Fibroblast of villous mesenchyme (primary cell): ENCODE measurements at places on chromosomes 2 and 18. TPM values are rescaled to one million over a fixed set of nuclear protein-coding genes. Genes with fewer than 3 reads are reported as not detected.
A peak's percentile ranks its signal among the peaks of the same experiment; 100 is the strongest.

GRCh38 chr2:134683561-134684112 lies 35.2 kb downstream of the TMEM163 start:
- no peak for DNase-seq

- DNase-seq, result no peak
These were observed 881.3 kb downstream of the LRRTM4 start for GRCh38 chr2:76640905-76641304.

- DNase-seq, result peak; percentile 25
These were observed 1104.0 kb upstream of the PIK3C3 start for GRCh38 chr18:40851014-40851429.

- DNase-seq, result peak; percentile 19
These were observed 109.7 kb downstream of the MBD5 start for GRCh38 chr2:148130581-148130980.

The POTEF gene
- 4.8 TPM in 1 of 2 replicates, not detected in the other for total RNA-seq

- DNase-seq, result no peak
These were observed 12.4 kb upstream of the GPD2 start for GRCh38 chr2:156423674-156424282.

The LYPD1 gene
- total RNA-seq, result 16.0 and 34.5 TPM in 2 replicates

The CRYBA2 gene
- 1.3 TPM in 1 of 2 replicates, not detected in the other for total RNA-seq

The IL36B gene
- not detected in 2 replicates for total RNA-seq

The DYNAP gene
- total RNA-seq, result not detected in 2 replicates

- DNase-seq, result peak; percentile 97
These were observed 22.3 kb upstream of the RHOB start for GRCh38 chr2:20424300-20425290.

The MFF gene
- 67.0 and 85.9 TPM in 2 replicates for total RNA-seq

- no peak for DNase-seq
These were observed 42.3 kb downstream of the GATA6 start for GRCh38 chr18:22211657-22212056.

The HOXD9 gene
- total RNA-seq, result 10.6 and 11.2 TPM in 2 replicates

The PARD6G gene
- 1.7 and 3.5 TPM in 2 replicates for total RNA-seq

- DNase-seq, result peak; percentile 51
These were observed at the start of gene FER1L5 for GRCh38 chr2:96642564-96643360. TSS of gene FER1L5 (plus strand) at chr2:96642764. CDS start at chr2:96642837, 73 bp downstream.

DNA sequence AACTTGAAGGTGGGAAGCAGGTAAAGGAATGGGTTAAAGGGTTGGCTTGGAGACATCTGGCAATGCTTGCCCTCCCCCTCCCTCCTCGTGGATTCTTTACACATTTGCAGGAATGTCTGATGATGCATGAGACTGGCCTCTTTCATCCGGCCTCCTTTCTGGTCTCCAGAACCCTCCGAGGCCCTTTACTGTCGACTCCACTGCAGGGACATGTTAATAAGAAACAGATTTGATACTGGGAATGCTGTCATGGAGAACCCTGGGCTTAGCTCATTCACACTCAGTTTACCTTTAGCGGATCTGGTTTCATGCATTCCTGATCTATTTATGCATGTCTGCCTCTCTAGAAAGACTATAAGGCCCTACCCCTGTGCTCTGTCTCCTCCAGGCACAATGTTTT lies 238.7 kb downstream of the TGIF1 start:
- peak; percentile 91 for DNase-seq

The RAB6C gene
- total RNA-seq, result under 0.01 TPM in 1 of 2 replicates, not detected in the other

DNA sequence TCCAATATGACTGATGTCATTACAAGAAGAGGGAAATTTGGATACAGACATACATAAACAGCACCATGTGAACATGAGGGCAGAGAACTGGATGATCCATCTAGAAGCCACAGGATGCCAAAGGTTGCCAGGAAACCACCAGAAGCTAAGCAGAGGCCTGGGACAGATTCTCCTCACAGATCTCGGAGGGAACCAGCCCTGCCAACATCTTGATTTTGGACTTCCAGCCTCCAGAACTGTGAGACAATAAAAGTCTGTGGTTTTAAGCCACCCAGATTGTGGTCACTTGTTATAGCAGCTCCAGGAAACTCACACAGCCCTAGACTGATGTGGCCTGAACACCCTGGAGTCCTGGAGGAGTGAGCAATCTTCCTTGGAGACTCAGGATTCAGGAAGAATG lies 351.6 kb downstream of the EIPR1 start:
- DNase-seq, result no peak

The ANKRD62 gene
- total RNA-seq, result not detected in 2 replicates
